ENCODE measurements at places on chromosomes 7 and 10.

DNA sequence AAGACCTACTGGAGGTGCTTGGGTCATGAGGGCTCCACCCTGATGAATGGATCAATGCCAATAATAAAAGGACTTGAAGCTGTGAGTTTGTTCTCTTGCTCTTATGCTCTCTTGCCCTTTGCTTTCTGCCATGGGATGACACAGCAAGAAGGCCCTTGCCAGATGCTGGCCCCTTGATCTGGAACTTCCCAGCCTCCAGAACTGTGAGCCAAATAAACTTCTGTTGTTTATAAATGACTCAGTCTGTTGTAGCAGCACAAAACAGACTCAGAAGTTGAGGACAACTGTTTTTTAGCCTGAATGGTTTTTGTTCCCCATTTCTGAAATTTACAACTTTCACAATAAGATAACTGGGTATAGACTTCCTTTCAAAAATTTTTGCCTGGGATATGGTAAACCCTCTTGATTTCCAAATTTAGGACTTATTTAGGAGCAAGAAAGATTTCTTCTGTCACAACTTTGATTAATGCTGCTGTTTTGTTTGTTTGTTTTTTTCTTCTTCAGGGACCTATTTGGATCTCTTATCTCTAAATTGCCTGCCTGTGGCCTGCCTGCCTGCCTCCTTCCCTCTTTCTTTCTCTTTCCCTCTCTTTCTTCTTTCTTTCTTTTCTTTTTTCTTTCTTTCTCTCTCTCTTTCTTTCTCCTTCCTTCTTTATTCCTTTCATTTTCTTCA lies 12.1 kb downstream of the ENTPD1 start:
- peak; percentile 89 for DNase-seq

DNA sequence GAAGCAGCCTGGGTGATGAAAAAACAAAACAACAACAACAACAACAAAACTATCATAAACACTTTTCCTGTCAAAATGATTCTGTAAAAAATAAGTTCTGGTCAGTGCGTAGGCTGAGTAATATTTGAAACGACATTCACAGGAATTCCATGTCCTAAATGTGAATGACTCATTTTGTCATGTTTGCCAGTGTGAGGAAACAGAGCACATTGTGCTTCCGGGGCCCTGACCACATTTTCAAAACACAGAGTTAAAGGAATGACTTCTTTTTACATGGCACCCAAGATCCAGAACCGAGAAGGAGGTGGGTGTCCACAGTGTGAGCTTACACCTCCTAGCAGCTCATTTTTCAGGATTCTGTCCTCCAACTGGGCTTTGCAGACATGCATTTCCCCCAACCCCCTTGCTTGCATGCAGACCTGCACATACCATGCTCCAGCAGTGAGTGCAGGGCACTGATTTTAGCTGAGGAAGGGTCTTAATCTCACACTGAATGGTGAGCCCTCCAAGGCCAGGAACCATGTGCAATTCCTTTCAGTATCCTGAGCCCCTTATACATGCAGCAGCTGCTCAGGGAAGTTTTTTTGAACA lies 3.0 kb downstream of the CLRN3 start:
- peak; percentile 31 for DNase-seq

DNA sequence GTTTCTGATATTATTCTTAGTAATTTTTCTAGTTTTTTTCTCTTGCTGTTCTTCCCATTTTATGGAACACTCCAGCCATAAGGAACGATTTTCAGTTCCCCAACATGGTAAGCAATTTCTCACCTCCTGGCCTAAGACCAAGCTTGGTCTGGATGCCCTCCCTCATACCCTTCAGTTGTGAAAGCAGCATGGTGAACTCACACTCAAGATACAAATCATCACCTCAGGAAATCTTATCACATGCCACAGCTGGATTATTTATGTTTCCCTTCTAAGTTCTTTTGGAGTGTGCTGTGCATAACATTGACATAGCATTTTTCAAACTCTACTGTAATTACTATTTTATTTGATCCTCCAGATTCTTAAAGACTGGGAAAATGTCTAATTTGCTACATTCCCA lies 216.6 kb downstream of the AGMO start:
- DNase-seq, result no peak

GRCh38 chr7:143325240-143325639 lies 9.3 kb downstream of the CLCN1 start:
- peak; percentile 62 for DNase-seq

GRCh38 chr10:35397953-35398352 lies 61.6 kb downstream of the CCNY start:
- DNase-seq, result no peak

GRCh38 chr7:3154881-3155494 lies 111.3 kb upstream of the CARD11 start:
- peak; percentile 10 for DNase-seq

- DNase-seq, result no peak
These were observed 12.6 kb downstream of the NACAD start for GRCh38 chr7:45075871-45076796.

DNA sequence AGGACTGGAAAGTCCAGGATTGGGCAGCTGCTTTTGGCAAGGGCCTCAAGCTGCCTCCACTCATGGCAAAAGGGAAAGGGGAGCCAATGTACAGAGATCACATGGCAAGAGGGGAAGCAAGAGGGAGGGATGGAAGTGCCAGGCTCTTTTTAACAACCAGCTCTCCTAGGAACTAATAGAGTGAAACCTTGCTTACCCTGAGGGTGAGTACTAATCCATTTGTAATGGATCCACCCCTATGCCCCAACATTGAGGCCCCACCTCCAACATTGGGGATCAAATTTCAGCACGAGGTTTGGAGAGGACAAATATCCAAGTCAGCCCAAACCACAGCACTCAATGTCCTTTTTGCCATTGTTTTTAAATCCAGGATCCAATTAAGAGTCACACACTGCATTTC lies 12.5 kb downstream of the HABP2 start:
- no peak for DNase-seq

GRCh38 chr10:3825244-3825643 lies 40.2 kb upstream of the KLF6 start:
- DNase-seq, result peak; percentile 87

DNA sequence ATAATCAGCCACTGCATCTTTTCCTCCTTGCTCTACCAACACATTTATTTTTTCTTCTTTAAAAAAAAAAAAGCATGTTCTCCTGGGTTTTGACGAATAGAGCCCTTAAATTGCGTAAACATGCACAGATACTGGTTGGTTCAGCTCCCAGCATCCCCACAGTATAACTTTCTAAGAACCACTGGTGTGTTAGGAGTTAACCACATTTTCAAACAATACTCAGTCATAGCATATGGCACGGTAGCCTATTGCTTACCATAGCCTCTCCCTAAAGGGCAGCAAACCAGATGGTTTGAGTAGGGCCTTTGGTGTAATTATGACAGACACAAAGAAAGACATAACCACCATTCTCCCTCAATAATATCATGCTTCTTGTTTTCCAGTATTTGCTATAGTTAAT lies 145.0 kb downstream of the LRRC4 start:
- peak; percentile 48 for DNase-seq

DNA sequence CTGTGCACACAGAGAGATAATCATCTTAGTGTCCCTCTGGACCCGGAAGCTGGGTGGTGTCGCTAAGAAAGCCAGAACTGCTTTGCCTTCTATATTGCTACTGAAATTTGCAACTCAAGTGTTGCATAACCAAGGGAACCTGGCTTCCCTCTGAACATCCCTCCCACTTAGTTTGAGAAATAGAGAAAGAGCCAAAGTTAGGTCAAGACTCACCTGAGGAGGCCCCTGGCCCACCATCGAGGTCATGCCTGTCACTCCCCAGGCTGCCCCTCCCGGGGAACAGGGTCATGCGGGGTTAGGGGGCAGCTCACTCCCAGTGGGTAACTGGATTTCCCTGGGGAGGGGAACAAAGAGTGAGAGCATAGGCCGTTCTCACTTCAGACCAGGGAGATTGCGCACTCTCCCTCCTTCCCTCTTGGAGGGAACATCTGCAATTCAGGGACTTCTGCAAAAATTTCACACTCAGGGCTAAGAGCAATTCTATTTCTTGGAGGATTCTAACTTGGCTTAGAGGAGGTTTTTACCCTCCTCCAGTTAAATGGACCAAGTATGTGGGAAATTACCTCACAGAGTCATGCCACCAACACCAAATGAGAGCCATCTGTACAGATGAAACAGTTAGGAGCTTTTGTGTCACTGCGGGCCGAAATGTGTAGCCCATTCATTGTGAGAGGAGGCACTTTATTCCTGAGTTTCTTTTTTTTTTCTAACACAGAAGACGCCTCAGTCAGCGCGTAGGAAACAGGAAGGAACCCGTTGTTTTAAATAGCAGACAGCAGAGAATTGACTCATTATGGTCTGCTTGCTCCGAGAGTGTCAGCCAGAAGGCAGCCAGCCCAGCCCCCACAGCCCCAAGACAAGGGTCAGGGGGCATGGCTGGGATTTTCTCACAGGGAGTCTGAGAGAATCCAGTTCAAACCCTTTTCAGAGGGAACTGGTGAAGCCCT lies 221.3 kb downstream of the ARHGAP12 start:
- DNase-seq, result peak; percentile 87

GRCh38 chr7:113199136-113199535 lies 80.8 kb upstream of the SMIM30 start:
- DNase-seq, result peak; percentile 24

- DNase-seq, result no peak
These were observed 3.2 kb downstream of the BZW2 start for GRCh38 chr7:16649196-16649595.

GRCh38 chr10:28940158-28940888 lies 263.0 kb downstream of the BAMBI start:
- no peak for DNase-seq

GRCh38 chr7:990352-990932 lies 7.5 kb downstream of the CYP2W1 start:
- no peak for DNase-seq

DNA sequence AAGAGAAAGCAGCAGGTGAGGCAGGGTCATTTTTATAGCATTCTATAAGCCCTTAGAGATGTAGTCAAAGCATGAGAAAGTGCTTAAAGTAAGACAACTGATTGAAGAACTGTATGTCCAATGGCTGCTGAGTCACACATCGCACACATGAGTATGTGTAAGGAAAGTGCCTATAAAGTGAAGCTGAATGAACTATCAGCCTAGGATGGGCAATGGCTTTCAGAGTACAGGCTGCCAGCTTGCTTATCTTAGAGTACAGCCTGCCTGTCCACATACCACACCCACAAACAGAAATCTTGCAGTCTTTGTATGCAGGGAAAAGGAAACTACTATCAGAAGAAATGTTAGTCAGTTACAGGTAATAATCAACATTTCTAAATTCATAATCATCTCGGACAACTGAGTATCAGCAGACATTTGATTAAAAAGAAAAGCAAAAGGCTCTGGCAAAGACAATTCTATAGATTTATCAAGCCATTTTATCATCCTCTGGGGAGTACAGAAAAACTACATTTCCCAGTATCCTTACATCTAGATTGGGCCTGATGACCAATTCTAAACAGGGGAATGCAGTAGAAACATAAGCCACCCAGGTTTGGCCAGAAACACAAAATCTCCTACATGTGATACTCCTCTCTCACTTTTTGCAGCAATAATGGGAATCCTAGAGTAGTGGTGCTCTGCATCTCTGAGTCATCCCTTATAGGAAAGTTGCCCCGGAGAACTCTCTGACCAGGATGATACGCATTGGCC lies 16.2 kb upstream of the EPHB6 start:
- no peak for DNase-seq

DNA sequence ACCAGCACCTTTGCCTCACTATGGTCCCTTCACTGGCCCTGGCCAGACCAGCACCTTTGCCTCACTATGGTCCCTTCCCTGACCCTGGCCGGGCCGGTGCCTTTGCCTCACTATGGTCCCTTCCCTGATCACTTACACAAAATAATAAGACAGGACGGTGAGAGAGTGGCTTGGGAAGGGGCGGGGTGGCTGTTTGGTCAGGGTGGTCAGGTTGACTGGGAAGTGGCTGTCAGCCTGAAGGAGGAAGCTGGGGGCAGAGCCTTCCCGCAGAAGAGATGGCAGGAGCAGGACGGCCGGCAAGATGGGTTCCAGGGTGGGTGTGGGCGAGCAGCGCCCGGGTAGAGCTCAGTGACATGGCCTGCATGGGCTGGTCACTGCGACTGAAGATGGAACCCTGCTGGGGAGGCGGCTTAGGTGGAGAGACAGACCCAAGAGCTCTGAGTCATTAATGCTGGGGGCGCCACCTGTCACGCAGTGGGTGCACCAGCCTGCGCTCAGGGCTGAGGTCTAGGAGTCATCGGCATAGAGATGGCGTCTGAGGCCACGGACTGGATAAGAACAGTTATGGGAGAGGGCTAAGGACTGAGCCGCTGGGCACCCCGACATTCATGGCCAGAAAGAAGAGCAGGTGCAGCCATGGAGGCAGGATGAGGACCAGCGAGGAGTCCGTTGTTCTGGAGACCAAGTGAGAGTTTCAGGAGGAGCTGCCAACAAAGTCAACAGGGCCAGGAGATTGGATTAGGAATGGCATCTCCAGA lies 91.8 kb downstream of the CHST15 start:
- DNase-seq, result no peak

DNA sequence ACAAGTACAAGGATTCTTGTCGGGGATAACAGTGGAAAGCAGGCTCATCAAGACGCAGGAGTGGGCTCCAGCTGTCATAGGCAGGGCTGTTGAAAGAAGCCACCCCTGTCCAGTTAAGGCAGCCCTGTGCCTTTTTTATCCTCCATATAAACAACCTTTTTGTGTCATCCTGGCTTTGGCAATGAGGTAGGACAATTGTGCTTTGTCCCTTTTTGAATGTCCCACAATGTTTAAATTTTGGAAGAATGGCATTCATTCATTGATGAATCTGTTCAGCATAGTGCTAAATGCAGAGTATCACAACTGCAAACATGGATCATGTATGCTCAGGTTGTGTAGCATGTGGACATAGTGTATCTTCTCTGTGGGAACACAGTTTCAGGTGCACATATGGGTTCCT lies 66.7 kb downstream of the UBE3C start:
- no peak for DNase-seq

GRCh38 chr7:115097175-115097671 lies 175.3 kb downstream of the MDFIC start:
- peak; percentile 67 for DNase-seq

DNA sequence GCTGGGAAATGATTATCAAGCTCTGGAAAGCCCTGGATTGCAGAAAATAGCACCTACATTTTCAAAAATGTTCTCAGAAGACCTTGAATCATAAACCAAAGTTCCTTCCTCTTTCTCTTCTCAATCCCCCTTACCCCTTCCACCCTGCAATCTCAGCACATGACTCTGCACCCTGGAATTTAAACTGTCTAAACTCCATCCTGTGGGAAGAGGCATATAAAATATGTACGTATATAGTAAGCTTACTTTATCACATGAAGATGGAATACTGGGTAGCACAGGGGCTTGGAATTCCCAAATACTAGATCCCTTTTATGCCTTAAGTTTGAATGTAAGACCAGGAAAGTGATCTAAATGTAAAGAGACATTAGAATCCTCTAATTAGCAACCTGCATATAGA lies 7.7 kb downstream of the AGMO start:
- no peak for DNase-seq

- no peak for DNase-seq
These were observed 61.2 kb upstream of the ABLIM1 start for GRCh38 chr10:114719311-114719710.

- DNase-seq, result no peak
These were observed 114.3 kb downstream of the ARHGAP22 start for GRCh38 chr10:48490571-48490940.

GRCh38 chr10:80630324-80630723 lies 92.6 kb downstream of the SH2D4B start:
- no peak for DNase-seq

GRCh38 chr10:72524489-72524888 lies 101.4 kb downstream of the MICU1 start:
- DNase-seq, result no peak

- DNase-seq, result no peak
These were observed 67.5 kb upstream of the C10orf90 start for GRCh38 chr10:126738001-126738400.

- DNase-seq, result no peak
These were observed 377.3 kb upstream of the ZMIZ1 start for GRCh38 chr10:78691301-78692030.

Measured in fibroblast of gingiva (primary cell).